ENCODE measurements at places on chromosomes 6 and 20.

DNA sequence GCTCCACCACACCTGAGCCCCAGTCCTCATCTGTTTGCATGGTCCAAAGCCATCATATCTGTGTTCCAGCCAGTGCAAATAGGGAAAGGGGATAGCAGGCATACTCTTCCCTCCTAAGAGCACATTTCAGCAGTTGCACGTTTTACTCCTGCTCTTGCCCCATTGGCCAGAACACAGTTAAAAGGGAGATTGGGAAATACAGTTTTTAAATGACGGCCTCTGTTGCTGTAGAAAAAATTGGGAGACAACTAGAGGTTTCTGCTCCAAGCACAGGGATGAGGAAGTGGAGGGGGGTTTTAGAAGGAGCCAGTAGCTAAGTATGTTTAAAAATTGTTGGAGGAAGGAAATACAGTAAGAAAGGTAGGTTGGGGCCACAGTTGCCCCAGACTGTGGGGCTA, 14.6 kb upstream of the STK35 start:
- no peak for DNase-seq

GRCh38 chr20:35601990-35602389, 13.6 kb upstream of the SPAG4 start:
- DNase-seq: no peak

- DNase-seq: no peak
These were observed 100.9 kb downstream of the TMEM200A start for GRCh38 chr6:130466748-130467061.

DNA sequence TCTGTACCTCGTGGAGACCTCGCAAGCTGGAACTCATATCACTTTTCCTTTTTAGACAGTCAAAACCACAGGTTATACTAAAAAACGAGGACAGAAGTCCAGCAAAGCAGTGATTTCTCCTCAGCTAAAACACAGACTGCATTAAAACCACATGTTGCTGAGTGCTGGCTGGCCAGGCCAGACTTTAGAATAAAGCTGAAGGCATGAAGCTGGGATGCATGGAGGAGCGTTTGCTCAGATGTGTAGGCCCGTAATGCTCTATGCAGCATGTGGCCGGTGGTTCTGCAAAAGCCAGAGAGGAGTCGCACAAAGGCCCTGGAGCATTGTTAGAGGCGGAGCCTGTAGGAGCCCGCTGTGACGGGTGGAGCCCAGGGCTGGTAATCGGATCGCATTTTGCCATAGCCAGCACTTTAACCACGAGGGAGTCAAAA, 83.6 kb downstream of the SMOC2 start:
- no peak for DNase-seq

DNA sequence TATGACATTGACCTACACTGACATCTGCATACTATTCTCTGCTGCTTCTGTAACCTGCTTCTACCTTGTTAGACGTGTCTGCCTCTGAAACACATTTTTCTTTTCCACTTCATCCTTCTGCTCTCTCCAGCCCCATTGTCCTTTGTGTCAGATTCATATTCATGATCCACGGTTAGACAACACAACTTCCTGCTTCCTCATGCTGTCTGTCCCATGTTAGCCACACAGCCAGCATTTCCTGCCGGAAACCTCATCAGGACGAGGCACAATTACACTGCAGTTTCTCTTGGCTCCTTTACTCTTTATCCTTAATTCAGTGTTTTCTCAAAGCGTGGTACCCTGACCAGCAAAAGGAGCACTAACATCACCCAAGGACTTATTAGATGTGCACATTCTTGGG, 150.2 kb downstream of the TBC1D7 start:
- no peak for DNase-seq

DNA sequence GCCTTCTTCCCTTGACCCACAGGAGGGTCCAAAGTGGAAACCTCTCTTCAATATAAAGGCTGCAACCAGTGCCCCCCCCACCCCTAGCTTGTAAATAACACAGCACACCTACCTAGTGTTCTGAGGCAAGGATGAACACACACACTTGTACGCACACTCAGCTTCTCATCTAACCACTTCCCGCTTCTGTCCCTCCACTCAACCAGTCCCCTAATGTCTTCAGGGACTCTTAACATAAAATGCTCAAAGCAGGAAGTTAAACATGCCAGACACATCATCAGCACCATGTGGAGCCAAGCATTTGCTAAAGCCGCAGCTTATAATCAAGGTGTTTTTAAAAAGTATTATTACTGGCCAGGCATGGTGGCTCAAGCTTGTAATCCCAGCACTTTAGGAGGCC, 35.3 kb downstream of the FOXQ1 start:
- no peak for DNase-seq

DNA sequence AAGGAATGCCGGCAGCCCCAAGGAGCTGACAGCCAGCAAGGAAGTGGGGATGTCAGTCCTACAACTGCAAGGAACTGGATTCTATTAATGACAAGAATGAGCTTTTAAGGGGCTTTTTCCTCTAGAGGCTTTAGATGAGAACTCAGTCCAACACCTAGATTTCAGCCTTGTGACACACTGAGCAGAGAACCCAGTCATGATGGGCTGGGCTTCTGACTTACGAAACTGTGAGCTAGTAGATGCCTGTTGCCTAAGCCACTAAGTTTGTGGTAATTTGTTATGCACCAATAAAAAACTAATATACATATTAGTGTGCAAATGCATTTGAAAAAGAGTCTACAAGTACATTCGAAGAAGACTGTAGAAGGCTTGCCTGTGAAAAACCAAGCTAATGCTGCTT, 263.3 kb downstream of the SOX4 start:
- no peak for DNase-seq

- no peak for DNase-seq
These were observed 2.0 kb downstream of the LKAAEAR1 start for GRCh38 chr20:64082126-64082731.

DNA sequence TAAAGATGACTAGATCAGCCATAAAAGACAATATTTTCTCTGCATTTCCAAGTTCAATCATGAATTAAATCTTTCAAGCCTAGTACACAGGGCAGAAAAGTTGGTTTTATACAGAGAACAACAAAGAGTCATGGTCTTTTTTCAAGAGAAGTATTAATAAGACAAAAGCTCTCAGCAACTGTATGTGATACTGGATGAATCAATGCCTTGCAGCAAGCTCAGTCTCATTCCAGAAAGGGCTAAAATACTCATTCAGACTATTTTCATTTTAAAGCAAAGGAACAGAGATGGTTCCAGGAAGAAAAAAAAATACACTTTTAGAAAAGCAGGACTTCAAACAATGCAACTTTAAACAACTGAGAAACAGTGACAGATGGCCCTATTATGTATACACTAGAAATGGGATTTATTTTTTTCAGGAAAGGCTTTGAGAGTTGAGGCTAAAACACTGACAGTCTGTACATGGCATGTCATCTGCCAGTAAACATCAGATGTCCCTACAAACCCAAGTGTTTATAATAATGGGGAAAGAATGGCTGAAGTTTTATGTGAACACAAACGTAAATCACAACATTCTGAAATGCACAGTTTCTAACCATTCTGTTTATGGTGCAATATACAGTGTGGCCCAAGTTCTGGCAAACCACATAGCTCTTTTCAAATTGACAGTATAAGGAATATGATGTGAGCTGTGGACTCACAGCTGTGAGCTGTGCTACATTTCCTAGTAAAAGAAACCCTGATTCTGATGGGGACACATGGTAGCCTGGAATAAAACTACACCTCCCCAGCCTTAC, 114.3 kb upstream of the DST start:
- no peak for DNase-seq

DNA sequence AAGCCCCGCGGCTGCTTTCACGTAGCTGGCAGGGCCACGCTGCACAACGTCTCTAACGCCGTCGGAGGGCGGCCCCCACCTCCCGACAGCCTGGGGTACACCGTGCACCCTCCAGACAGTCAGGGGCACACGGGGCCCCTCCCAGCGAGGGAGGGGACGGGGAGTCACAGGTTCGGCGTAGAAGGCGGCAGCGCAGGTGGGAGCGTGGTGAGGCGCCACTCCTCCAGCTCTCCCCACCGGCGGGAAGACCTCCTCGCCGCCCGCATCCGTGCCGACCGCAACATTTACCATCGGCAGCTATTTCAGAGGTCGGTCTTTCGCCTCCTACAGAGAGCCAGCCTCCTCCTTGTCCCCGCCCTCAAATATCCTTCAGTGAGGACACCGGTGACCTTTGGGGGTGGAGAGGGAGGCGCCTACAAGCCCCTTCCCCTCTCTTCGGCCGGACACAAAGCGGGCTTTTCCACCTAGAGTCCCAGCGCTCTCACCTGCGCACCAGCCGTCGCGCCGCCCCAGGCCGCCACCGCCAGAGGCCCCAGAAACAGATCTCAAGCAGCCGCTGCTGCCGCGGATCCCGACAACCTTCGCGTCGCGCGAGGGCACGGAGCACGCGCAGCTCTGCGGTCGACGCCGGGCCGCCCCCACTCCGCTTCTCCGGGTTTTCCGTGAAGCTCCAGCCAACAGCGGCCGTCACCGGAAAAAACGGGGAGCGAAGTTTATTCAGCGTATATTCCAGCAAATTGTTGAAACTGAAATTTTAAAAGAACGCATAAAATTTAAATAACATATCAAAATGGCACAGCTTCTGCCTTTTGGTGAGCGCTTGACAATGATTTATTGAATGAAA, at the start of gene MKKS:
MKKS (minus strand) TSS at position 600 of the 844 bp plus-strand sequence. CDS start 20,708 bp downstream, outside the sequence.
- peak; percentile 79 for DNase-seq

DNA sequence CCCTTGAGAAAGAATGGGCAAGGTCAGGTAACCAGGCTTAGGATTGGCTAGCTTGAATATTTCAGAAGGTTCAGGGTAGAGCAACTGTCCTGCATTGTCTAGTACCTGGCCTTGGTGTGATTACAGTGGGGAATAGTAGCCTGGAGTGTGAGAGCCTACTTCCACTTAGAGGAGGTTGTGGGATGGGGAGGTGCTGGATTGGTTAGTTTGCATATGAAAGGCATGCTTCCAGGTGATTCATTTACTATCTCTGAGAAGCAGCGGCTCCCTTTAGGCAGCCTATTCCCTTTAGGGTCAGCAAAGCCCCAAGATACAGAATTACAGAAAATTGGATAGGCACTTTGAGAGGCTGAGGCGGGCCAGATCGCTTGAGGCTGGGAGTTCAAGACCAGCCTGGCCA, 25.0 kb upstream of the SCGN start:
- no peak for DNase-seq

DNA sequence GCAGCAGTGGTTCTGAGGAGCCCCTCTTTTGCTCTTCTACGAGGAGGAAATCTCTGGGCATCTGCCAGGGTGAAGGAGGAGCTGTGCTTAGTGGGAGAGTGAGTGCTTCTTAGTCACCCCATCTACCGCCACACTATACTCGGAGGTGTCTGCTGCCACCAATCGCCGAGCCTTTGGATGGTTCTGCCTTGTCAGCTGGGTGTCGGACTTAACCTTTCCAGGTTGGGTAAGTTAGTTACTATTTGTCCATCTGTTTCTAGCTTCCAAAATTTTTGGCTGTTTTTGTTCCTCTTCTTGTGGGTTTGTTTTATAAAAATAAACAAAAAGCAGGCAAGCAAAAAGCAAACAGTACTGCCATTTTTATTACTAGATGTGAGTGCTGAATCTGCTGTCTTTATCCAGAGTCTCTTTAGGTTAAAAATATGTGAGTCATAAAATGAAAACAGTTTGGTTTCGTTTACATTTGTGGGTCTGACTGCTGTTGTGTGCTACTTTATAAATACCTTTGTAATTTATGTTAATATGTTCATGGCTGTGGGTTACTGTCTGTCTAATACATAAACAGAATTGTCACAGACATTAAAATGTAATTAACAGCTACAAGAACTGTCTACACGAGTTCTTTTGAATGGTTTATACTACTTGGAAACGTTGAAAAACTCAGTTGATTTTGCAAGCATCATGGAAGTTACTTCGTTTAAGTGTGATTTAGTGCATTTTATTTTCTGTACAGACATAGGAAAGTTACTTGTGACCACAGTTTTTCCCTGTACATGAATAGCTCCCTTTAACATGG, 89.2 kb downstream of the ARID1B start:
- peak; percentile 32 for DNase-seq

DNA sequence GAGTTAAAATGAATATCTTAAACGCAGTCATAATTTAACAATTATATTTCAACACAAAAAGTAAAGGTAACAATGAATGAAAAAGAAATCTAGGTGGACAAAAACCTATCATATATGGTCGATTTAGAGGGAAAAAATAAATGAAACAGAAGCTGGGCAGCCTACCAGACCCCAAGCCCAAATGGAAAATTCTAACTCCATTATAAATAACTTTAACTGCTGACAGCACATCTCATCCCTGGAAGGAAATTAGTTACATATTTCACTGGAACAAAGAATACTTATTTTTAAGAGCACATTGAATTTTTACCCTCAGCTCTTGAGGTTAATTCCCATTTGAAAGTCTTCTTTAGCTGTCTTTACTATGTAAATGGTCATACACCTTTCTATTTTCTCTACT, 39.1 kb downstream of the COL12A1 start:
- no peak for DNase-seq

DNA sequence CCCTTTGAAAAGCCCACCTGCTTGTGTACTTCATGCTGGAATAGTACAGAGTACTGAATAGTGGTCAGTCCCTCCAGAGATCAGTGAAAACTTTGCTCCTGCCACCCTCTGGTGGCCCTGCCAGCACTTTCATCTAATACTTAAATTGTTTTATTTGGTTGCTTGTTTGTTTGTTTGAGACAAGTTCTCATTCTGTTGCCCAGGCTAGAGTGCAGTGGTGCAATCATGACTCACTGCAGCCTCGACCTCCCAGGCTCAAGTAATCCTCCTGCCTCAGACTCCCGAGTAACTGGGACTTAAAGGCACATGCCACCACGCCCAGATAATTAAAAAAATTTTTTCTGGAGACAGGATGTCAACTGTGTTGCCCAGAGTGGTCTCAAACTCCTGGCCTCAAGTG, 9.1 kb downstream of the FAM83D start:
- DNase-seq: no peak

- no peak for DNase-seq
These were observed 32.1 kb downstream of the METTL24 start for GRCh38 chr6:110326057-110326456.

DNA sequence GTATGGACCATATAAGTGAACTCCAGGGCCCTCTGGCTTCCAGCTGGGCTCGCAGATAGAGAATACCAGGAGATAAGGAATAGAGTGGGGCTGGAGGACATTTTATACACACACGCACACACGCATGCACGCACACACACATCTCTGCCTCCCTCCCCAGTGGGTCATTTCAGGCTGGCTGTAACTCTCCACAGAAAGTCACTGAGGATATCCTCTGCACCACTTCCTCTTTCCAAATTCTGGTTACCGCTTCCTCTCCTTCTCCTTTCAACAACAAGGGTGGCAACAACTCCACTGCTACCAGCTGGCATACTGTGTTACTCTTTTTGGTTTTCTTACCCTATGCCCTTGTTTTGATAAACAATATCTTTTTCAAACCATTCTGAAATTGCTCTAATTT, 280.2 kb downstream of the COL12A1 start:
- no peak for DNase-seq

GRCh38 chr6:116580198-116580597, 8.9 kb downstream of the RWDD1 start:
- no peak for DNase-seq

DNA sequence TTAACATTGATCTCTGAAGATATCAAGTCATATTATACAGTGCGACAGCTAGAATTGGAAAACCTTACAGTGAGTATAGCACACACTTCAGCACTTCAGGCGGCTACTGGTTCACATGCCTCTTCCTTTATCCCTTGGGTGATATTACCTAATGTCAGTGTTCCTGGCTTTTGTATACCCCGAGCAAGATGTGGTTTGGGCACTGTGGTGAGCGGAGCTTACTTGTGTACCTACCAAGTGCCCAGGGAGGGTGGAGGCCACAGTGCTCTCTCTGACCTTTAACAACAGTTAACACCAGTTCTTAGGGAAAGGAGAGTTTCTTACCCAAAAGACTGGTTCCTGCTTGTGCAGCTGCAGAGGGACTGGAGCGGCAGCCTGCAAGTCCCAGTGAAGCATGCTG, 64.4 kb downstream of the PTPN1 start:
- DNase-seq: no peak
